ENCODE measurements at places on chromosomes 2 and 18.

DNA sequence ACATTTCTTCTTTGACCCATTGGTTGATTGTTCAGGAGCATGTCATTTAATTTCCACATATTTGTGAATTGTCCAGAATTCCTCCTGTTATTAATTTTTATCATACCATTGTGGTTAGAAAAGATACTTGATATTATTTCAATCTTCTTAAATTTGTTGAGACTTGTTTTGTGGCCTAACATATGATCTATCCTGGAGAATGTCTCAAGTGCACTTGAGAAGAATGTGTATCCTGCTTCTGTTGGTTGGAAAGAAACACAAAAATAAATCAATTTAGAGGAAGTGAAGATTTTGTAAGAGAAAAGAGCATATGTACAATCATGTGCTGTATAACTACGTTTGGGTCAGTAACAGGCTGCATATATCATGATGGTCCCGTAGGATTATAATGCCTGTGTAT is 118.6 kb upstream of the CDC42EP3 start:
- no peak for DNase-seq

- no peak for DNase-seq
Measured at GRCh38 chr2:68742626-68743415, 8.2 kb downstream of the ARHGAP25 start.

GRCh38 chr2:11998626-11999378 is 252.4 kb downstream of the LPIN1 start:
- no peak for DNase-seq

DNA sequence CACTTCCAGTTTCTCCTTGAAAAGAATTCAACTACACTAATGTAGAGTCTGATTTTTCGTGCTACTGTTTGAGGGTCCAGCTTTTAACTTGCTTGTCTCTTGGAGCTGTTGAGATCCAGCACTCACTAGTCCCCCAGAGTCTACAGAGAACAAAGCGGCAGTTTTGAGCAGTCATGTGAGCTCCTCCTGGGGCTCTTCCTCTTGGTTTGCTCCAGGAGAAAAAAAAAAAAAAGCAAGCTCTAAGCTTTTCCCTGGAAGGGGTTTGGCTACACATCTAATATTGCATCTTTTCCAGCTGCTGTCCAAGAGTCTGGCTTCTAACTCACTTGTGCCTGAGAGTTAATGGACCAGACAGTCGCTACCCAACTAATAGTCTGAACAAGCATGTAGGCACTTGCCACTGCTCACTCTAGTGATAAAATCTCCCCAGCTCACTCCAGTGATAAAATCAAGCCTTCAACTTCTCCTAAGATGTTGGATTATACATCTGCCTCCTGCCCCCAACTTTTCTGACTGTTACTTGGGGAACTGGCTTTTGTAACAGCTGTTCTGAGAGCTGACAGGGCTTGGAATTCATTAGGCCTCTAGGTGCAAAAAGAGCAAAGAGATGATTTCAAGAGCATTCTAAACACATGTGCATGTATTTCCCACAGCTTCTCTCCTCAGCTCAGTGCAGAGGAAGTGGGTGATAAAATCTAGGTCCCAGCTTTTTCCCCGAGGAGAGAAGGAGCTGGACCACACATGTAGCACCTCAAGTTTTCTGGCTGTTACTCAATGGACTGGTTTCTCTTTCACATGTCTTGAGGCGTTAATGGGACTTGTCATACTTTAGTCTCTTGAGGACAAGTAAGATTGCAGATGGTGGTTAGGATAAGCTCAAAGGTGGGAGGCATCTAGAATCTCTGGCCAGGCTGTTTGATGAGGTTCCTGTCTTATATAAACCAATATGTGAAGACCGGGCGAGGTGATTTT is 750.5 kb downstream of the LRP1B start:
- no peak for DNase-seq

GRCh38 chr18:58947136-58947732 is 82.6 kb downstream of the ZNF532 start:
- DNase-seq: no peak

DNA sequence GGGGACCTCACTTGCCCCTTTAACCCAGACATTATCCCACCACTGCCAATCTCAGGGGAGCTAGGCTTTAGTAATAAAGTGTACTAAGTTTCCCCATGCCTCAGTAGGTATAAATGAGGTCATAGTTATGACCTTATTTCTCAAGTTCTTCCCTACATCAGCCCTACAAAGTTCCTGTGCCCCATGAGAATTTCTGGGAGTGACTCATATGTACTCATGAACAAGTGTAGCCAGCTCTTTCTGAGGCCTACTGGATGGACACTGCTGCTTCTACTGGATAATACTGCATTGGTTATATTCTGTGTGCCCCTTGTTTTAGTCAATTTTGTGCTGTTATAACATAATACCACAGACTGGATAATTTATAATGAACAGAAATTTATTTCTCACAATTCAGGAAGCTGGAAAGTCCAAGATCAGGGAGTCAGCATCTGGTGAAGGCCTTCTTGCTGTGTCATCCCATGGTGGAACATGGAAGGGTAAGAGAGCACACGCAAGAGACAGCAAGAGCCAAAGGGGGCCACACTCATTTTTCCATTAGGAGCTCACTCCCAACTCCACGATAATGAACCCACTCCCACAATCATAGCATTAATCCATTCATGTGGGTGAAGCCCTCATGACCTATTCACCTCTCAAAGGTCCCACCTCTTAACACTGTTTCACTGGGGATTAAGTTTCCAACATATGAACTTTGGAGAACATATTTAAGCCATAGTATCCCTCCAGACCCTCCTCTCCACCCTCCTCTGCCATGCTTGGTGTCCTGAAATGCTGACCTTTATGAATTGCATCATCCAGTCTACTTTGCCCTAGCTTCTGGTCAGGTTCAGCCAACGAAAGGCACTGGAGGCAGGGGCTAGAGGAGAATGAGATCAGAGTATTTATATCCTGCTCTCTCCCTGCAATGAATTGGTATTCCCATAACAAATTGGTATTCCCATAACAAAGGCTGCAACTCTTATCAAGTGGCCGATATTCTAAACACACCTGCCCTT is 25.4 kb upstream of the ST3GAL5 start:
- DNase-seq: no peak

GRCh38 chr18:13124411-13124810 is 94.1 kb upstream of the LDLRAD4 start:
- DNase-seq: no peak

Data from T follicular helper cell (primary cell).